HuH-7 (cell line): ENCODE measurements at places on chromosomes 4 and X.

- DNase-seq = no peak
These were observed 50.1 kb upstream of the PJA1 start for GRCh38 chrX:69215161-69215875.

DNA sequence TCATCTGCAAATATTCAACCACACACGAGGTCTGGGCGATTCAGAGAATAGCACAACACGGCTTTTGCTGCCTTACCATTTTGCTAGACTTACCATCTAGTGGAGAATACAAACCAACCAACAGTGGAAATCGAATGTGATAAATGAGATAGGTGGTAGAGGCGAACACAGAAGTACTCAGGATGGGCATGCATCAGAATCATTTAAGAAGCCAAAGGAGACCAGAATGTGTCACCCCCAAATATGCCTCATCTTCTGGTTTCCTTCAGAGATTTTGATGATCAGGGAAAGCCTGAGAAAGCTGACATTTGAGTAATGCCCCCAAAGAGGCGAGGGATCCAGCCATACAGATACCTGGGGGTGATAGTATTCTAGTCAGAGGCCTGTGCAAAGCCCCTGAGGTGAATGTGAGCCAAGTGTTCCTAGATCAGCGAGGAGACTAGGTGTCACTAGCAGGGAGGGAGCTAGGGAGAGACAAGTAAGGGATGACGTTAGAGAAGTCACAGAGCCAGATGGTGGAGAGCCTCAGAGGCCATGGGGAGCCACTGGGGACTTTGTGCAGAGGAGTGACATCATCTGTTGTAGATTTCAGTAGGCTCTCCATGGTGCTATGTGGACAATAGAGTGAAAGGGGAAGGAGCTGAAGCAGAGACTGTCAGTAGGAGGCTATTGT is 1.7 kb downstream of the MTMR1 start:
- DNase-seq = no peak

DNA sequence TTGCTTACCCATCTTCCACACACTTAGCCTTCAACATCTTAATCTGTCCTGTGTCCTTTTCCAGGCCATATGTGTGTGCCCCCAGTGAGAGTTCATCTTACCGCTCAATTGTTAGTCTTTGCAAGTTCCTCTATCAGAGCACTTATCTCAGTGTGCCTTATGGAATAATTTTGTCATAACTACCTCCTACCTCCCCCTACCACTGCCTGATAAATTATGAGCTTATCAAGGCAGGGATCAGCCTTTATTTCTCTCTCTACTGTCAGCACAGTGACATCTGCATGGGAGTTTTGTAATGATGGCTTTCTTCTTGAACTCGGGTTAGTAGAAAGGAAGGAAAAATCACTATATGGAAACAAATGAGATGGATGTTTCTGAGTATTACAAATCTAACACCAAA is 53.2 kb downstream of the MTM1 start:
- DNase-seq = no peak

DNA sequence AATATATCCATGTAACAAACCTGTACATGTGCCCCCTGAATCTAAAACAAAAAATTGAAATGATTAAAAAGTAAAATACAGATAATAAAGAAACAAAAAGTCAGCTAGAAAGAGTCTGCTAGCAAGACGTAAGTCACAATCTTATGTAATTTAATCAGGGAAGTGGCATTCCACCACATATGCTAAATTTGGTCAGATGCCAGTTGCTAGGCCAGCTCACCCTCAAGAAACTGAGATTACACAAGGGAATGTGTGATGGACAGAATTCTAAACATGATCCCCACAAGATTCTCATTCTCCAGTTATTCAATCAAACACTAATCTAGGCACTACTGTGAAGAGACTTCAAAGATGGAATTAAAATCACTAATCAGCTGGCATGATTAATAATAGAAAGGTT is 689.3 kb downstream of the CENPC start:
- DNase-seq = no peak

GRCh38 chr4:65021149-65021548 is 611.9 kb upstream of the TECRL start:
- DNase-seq = no peak

DNA sequence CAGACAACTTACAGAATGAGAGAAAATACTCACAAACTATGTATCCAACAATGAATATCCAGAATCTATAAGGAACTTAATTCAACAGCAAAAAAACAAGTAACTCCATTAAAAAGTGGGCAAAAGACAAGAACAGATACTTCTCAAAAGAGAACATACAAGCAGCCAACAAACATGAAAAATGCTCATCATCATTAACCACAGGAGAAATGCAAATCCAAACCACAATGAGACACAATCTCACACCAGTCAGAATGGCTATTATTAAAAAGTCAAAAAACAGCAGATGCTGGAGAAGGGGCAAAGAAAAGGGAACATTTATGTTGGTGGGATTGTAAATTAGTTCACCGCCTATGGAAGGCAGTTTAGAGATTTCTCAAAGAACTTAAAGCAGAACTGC is 150.3 kb downstream of the FGF16 start:
- no peak for DNase-seq

GRCh38 chr4:141658309-141658708 is 21.9 kb downstream of the IL15 start:
- DNase-seq = no peak

DNA sequence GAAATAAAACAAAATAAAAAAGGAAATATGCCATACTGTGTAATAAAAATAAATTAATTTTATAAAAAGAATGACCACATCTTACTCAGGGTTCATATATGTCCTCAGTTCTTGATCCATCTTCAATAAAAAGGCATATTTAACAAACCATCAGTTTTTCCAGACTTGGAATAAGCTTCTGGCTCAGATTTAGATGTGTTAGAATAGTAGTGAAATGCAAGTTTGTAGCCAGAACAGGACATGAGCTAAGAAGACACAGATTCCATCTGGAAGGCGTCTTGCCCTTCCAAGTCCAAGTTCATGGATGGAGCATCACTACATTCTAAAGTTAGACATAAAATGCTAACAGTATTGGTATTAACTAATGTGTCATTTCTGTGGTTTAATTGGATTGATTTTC is 10.3 kb upstream of the LSM6 start:
- no peak for DNase-seq

- DNase-seq = no peak
These were observed 376.1 kb upstream of the CTSO start for GRCh38 chr4:156329779-156330178.

- DNase-seq = no peak
These were observed 37.2 kb downstream of the EDNRA start for GRCh38 chr4:147518086-147518485.

GRCh38 chr4:169774466-169775445 is 17.0 kb upstream of the HPF1 start:
- DNase-seq = peak; percentile 59

DNA sequence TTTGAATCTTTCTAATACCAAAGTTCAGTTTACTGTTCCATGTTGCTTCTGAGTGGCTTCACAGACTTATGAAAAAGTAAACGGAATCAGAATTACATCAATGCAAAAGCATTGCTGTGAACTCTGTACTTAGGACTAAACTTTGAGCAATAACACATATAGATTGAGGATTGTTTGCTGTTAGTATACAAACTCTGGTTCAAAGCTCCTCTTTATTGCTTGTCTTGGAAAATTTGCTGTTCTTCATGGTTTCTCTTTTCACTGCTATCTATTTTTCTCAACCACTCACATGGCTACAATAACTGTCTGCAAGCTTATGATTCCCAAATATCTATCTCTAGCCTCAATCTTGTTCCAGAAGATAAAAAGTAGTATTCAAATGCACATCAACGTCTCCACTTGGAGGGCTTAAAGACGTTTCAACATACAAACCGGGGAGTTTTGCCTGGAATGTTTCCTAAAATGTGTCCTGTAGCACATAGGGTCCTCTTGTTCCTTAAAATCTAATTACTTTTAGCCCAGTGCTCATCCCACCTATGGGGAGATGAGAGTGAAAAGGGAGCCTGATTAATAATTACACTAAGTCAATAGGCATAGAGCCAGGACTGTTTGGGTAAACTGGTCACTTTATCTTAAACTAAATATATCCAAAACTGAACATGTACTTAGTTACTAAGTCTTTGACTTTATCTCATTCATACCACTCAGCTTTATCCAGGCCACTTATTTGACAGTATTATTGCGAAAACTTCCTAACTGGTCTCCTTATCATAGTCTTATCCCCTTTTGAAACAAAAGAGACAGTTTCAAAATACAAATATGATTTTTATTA is 3.6 kb upstream of the AFP start:
- DNase-seq = peak; percentile 43

GRCh38 chr4:185682236-185682635 is 129.8 kb downstream of the SORBS2 start:
- no peak for DNase-seq

DNA sequence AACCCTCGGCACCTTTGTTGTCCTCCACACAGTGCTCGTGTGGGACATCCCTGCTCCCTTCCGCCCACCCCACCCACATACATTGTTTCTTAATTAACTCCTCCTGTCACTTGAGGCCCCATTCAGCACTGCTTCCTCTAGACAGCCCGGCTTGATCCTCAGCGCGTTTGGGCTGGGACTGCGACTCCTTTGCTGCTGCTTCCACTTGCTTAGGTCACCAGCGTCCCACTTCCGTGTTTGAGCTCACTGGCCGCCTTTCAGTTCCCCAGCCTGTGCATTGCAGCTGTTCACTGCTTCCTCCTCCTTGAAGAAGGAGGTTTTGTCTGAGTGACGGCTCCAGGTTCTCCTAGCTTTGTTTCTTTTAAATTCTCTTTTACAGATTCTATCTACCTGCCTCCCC is 16.1 kb downstream of the RNF4 start:
- no peak for DNase-seq

- DNase-seq = no peak
These were observed 35.8 kb upstream of the TADA2B start for GRCh38 chr4:7007142-7007907.

- no peak for DNase-seq
These were observed 36.9 kb downstream of the CTBP1 start for GRCh38 chr4:1211891-1212545.

DNA sequence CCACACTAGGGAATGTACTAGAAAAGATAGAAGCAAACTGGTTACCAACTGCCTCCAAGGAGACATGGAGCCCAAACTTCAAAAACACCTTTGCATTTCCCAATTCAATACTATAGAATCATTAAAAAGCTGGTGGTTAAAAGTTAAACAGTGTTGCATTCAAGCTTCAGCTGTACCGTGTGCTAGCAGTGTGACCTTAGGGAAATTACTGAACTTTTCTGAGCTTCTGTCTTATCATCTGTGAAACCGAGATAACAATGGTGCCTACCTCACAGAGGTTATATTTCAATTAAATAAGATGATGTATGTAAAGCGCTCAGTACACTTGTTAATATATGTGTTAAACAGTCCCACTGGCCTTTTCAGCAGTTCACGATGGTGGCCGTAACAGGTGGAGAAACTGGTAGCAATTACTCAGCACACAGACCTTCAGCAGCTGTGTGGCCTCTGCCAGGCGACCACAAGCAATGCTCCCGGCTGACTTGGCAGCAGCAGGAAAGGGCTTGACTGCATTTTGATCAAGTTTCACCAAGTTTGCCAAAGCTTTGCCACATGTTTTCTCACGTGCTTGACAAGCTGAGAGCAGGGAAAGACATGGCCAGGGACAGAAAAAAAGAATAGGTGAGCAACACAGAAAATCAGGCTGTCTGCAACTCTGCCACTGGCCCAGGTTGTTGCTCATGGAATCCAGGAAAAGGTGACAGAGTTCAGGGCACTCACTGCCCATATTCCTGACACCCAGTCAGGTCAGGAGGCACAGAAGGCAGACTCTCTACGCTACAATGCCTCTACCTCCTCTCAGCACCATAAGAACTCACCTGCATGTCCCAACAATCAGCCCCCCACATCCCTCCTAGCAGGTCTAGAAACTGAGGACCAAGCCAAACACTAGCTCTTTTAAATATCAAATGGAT is 72.1 kb downstream of the PARM1 start:
- DNase-seq = no peak

DNA sequence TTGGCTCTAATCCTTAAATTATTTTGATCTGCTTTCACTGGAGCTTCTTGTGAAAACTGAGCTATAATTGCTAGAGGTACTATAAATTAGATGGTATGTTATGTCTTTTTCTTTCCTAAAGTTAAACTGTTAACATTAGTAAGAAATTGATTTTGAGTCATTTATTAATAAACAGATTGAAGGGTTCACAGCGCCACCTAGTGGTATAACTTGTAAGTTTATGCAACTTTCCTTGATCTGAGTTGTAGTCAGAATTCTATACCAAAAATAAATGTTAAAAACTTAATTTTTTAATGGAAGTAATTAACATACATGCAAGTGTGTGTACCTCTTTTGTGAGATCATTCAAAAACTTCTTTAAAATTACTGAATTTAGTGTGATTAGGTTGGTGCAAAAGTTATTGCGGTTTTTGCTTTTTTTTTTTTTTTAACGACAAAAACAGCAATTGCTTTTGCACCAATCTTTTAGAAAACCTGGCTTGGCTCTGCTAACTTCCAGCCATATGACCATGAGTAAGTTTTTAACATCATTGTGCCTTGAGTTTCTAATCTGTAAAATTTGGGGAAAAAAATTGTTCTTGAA is 151.5 kb downstream of the CENPC start:
- DNase-seq = no peak

DNA sequence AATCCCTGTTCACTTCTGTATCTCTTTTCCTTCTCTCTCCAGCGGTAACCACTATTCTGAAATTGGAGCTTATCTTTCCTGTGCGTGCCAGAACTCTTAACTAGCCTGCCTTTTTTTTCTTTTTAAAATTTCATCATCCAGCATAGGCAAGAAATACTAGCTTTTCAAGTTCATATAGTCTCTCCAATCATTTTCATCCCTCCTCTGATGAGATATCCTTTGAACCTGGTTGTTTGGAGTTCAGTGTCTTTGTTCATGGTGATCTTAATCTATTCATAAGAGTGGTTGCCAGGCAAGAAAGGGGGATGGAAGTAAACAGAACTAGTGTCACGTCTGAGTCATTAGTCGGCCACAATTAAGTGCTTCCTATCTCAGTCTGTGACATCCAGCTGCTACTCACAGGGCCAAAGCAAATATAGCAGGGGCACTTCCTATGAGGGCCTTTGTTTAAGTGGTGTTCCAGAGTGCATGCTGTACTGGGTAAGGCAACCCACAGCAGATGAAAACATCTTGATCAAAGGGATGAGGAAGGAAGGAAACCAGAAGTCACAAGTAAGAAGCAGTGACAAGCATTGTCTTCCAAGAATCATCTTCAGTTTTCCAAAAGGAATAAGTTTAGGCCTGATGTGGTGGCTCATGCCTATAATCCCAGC is 56.4 kb upstream of the XIAP start:
- peak; percentile 31 for DNase-seq

DNA sequence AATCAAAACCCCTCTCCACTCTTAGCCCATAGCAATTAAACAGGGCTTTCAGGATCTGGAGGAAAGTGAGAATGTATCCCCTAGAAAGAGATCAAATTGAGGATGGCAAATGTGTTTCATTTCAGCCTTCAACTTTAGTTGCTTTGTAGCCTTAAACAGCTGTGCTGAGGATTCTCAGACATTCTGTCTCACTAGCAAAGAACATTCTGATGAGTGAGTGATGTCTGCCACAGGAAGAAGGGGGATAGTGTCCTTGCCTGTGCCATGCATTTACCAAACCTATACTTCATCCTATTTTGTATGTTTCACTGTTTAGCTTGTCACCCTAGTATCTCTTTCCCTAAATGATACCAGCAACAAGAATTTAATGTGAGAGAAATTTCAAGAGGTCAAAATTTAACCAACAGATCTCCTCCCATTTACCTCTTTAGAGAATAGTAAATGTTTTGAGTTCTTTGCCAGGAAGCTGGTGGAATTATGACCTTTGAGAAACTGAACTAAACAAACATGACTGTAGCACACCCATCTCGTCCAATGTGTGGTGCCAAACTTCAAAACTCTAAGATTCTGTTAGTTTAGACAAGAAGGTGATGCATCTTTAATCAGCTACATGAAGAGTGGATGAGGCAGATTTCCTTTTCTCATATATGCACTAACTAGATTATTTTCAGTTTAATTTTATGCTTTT is 165.6 kb downstream of the PALLD start:
- DNase-seq = no peak
